Muscle of arm (tissue), 14 donors: ENCODE measurements at places on chromosomes 7 and 10. TPM values are rescaled to one million over a fixed set of nuclear protein-coding genes. Genes with fewer than 3 reads are reported as not detected.

Gene SLC26A5
- not detected for polyA plus RNA-seq

DNA sequence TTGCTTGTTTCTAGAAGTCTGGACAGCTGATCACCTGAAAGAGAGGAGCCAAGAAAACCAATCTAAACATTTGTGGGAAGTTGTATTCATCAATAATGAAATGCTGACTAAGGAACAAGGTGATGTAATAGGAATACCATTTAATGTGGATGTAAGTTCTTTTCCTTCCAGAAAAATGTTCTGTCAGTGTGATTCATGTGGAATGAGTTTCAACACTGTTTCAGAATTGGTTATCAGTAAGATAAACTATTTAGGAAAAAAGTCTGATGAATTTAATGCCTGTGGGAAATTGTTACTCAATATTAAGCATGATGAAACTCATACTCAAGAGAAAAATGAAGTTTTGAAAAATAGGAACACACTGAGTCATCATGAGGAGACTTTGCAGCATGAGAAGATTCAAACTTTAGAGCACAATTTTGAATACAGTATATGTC lies 39.8 kb upstream of the ZNF37A start:
- no peak for DNase-seq

- no peak for DNase-seq
These were observed 17.0 kb downstream of the ABI1 start for GRCh38 chr10:26843736-26844135.

- DNase-seq, result no peak
These were observed 17.9 kb upstream of the CSGALNACT2 start for GRCh38 chr10:43120116-43120928.

- no peak for DNase-seq
These were observed 60.6 kb upstream of the UBE3C start for GRCh38 chr7:157077986-157078644.

- no peak for DNase-seq
These were observed 375.2 kb downstream of the ARL4A start for GRCh38 chr7:13062631-13063030.

DNA sequence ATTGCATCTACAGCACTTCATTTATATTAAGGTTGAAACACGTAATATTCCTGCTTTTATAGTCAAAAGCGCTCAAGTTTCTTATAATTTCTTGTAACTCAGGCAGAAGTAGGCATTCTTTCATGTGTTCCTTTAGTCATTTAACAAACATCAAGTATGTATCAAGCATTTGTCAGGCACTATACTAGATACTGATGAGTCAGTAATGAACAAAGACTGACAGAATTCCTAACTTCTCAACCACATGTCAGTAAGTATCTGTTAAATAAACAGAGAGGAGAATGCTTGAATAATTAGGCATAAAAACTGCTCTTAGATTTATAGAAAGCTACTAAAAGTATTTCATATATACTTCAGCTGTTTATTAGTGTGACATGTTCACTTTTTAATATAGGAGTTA lies 9.9 kb downstream of the CRPPA start:
- DNase-seq, result no peak

GRCh38 chr10:812787-813186 lies 118.7 kb downstream of the LARP4B start:
- no peak for DNase-seq

GRCh38 chr10:81949283-81949682 lies 74.3 kb downstream of the NRG3 start:
- DNase-seq, result no peak
